ENCODE measurements at places on chromosomes 3 and 15.

- DNase-seq: no peak
These were observed 88.9 kb upstream of the THBS1 start for GRCh38 chr15:39491886-39492490.

GRCh38 chr15:65370885-65371284 lies 6.9 kb downstream of the IGDCC3 start:
- no peak for DNase-seq

- DNase-seq: no peak
These were observed 263 bp upstream of the UTS2B start for GRCh38 chr3:191330530-191331048.

DNA sequence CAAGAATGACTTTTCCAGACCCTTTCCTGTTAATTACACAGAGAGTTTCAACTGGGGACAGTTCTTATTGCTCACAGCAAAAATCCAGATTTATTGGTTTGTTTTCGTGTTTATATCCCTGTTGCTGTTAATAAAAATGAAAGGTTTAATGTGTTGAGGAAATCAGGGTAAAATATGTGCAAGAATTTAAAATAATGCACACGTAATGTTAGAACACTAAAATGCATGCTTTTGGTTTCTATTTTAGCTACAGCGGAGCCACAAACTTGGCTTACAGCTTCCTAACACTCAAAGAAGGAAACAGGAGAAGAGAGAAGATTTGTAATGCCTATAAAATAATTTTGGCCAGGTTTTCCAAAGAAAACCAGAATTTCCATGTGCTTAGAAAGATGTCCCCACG lies 62.7 kb downstream of the CASR start:
- no peak for DNase-seq

DNA sequence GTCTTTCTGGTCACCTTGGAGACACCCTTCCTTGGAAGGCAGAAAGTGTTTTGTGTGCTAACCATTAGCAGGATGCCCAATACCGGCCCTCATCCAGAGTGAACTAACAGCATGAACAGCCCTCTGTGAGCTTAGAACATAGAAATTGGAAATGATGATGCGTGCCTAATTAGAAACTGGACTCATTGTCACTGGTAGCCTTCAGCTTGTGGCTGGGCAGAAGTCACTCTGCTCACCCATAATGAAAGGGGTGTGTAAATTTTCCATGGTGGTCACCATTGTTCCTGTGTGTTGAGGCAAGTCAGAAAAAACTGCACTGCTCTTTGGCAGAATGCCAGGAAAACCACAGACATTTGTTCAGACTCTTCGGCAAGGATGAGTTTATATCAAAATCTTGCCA lies 74.7 kb upstream of the CNTN4 start:
- DNase-seq: no peak

DNA sequence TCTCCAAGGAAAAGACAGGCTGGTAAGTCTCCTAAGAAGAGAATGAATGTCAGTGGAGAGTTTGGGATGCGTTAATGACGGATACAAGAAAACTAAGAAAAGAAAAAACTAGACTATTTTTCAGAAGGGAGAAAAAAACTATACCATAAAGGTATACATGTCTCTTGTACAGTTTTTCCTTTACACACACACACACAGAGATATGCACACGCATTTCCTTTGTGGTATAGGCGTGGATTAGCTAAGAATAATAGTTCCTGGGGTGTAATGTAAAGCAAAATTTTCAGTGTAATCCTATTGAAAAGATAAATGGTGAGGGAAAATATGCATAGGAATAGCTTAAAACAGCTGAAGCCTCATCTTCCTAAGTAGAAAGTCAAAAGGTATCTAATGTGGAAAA lies 36.3 kb downstream of the GABPB1 start:
- DNase-seq: no peak

DNA sequence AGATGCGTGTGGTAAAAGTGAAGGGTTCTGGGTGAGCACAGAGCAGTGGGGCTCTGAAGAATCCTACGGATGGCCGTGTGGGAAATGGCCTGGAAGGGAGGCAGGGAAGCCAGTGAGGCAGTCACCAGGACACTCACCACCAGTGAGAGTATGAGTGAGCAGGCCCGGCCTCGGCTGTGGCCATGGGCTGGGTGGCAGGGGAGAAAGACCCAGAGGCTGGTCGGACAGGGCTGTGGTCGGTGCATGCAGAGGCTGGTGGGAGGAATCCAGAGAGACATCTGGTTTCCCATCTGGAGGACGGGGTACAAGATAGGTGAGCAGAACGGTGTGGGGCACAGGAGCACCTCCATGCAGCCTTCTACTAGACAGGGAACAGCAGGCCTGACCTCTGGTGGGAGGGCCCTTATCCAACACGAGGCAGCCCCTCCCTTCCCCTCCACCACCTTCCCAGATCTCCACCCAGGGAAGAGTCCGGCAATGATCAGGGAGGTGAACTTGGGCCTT lies 10.1 kb downstream of the PCSK6 start:
- no peak for DNase-seq

- no peak for DNase-seq
These were observed 199.5 kb downstream of the GOLGA6L6 start for GRCh38 chr15:20341901-20342600.

DNA sequence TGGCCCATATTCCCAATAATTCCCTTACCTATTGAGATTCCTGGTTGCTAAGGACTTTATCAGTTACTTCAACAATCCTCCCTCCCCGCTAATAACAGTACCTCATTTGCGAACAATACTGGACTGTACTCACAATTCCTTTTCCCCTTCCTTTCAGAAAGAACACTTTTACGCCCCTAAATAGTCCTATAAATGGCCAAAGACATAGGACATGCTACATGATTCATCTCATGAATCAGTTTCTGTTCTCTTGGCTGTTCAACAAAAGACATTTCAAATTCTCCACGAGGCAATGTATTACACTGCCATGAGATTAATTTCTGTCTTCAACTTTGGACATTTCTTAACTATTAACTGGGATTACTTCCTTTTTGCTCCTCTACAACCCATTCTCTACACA lies 264.4 kb downstream of the TIGIT start:
- DNase-seq: no peak

DNA sequence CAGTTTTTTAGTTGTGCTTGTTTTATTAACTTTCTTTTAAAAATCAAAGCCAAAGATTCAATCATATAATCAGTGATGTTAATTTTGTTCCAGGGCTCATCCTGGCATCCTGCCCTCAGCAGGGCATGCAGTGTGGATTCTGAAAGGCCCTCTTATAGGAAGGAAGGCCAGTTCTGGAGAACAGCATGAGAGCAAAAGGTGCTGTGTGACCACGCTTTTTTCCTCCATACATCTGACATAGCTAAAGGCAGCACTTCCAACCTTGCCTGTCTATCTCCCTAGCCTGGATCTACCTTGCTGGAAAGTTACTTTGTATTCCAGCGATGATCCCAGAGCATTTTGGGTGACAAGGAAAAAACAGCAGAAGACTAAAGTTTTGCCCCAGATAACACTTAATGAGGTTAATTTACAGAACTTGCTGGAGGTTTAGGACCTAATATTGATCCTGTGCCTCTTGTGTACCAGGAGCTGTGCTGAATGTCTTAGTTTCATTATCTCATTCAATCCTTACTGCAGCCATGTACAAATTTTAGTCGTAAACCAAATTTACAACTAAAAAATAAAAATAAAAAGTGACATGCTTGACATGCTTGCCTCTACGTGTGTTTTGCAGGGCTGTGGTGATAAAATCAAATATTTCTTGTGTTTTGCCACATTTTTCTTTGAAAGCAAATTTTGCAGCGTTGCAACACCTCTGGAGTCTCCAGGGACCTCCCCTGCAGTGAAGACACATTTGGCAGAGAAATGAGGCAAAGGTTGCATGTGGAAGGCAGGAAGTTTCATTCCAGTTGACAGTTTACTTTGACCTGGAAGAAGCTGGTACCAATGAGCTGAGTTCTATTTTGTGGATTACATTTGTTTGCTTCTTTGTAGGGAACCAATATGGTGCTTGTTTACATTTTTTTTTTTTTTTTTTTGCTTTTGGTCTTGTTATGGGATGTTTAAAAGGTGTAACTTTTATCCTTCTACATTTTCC lies 13.2 kb downstream of the IL1RAP start:
- no peak for DNase-seq

GRCh38 chr3:103512595-103512994 lies 1077.8 kb downstream of the ZPLD1 start:
- DNase-seq: no peak

GRCh38 chr3:151724576-151725562 lies 8.9 kb upstream of the AADACL2 start:
- no peak for DNase-seq

DNA sequence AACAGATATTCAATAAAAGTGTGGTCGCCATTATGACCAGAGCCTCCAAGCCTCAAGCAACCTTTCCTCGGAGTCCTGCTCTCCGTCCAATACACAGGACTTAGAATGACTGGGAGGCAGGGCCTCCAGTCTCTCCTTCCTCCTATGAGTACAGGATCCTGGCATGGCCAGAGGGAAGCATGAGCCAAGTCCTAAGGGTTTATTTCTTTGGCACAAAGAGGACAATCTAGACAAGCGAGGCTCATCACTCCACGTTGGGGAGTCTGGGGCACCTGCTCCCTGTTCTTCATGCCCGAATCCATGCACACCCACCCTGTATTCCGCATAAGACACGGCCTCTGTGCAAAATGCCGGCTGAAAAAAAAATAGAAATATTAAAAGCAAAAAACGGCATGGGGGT lies 6.8 kb downstream of the PRRT3 start:
- no peak for DNase-seq

GRCh38 chr15:92452143-92452542 lies 58.5 kb downstream of the ST8SIA2 start:
- DNase-seq: no peak

GRCh38 chr15:90153658-90154057 lies 47.5 kb upstream of the SEMA4B start:
- DNase-seq: no peak

DNA sequence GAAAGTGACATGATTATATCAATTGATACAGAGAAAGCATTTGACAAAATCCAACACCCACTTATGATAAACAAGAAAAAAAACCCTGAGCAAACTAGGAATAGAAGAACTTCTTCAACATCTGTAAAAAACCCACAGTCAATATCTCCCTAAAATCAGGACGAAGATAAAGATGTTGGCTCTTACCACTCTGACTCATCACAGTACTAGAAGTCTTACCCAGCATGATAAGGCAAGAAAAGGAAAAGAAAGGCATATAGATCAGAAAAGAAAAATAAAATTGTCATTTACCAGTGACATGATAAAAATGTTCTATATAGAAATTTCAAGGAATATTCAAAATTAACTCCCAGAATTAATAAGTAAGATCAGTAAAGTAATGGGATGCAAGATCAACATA lies 7.2 kb upstream of the FBXW12 start:
- no peak for DNase-seq

- no peak for DNase-seq
These were observed 2.1 kb downstream of the PLA2G4F start for GRCh38 chr15:42154212-42154941.

DNA sequence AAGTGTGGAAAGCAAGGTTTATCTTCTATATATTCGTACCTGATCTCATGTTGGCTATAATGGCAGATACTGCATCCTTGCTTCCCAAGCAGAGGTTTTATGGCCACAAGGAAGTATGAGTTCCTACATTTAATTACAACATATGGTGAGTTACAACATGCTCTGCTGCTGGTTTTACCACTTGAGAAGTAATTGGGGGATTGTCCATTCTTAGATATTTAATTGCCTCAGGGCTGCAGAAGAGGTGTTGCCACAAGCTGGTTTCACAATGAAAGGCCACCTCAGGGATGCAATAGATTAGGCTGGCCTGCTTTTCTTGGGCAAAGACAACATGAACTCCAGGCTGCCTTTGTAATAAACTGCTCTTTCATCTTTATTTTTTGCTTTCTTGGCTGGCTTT lies 48.6 kb downstream of the RAP2B start:
- DNase-seq: no peak

- no peak for DNase-seq
These were observed 24.4 kb downstream of the IL5RA start for GRCh38 chr3:3085782-3086181.

- DNase-seq: no peak
These were observed 136.8 kb upstream of the UMPS start for GRCh38 chr3:124593442-124593829.

DNA sequence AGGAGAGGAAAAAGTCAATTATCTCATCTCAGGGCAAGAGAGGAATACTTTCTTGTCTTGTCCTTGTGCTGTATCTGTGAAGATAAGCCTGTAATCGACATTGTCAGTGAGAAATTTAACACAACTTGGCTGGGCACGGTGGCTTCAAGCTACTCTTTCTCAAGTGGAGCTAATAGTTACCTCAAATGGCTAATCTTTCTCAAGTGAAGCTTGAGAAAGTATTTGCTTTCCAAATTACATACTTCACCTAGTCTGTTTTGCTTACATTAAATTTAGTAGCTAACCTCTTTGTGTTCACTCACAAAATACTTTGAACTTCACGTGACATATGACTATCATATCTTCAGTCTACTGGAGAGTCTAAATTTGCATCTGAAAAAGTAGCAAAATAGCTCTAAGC lies 48.3 kb upstream of the B3GALNT1 start:
- DNase-seq: no peak

- DNase-seq: no peak
These were observed 53.9 kb upstream of the NEDD4 start for GRCh38 chr15:56047354-56047753.

GRCh38 chr3:191412759-191413158 lies 48.2 kb upstream of the PYDC2 start:
- no peak for DNase-seq

DNA sequence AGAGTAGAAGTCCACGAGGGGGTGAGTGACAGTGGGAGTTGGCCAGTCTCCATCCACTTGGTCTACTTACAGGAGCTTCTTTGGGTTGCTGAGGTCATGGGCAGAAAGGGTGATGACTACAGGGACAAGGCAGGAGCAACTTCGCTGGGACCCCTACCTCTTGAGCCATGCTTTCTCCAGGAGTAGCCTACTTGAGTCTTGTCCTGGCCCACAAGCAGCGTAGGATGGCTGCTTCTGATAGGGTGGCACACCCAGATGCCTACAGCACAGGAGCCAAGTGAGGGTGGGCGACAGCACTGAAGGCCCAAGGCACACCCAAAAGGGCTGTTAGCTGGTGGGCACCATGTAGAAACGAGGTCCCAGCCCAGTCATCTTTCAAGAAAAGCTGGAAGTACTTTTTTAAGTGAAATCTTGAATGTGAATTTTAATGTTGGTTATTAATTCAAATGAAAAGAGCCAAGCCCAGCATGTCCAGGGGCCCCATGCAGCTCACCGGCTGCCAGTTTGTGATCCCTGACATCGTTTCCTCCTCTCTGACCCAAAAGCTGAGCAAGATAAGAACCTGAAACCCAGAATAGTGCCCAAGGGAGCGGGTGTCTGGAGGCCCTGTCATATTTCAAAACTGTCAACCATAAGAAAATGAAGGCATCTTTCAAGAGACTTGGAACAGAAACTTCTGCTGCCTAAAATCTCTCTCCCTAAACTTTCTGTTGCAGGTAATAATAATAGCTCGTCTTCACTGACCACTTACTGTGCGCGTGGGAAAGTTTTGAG lies 2.2 kb upstream of the CPEB1 start:
- no peak for DNase-seq

All from stimulated activated CD8-positive, alpha-beta memory T cell treated with anti-CD3 and anti-CD28 coated beads, Interleukin-4, amount 100 ng/mL, for 24 hours (primary cell).